Fibroblast of skin of left biceps (primary cell): ENCODE measurements at places on chromosomes 5 and 9.

GRCh38 chr5:75523275-75523674, 11.6 kb downstream of the POLK start:
- no peak for DNase-seq

DNA sequence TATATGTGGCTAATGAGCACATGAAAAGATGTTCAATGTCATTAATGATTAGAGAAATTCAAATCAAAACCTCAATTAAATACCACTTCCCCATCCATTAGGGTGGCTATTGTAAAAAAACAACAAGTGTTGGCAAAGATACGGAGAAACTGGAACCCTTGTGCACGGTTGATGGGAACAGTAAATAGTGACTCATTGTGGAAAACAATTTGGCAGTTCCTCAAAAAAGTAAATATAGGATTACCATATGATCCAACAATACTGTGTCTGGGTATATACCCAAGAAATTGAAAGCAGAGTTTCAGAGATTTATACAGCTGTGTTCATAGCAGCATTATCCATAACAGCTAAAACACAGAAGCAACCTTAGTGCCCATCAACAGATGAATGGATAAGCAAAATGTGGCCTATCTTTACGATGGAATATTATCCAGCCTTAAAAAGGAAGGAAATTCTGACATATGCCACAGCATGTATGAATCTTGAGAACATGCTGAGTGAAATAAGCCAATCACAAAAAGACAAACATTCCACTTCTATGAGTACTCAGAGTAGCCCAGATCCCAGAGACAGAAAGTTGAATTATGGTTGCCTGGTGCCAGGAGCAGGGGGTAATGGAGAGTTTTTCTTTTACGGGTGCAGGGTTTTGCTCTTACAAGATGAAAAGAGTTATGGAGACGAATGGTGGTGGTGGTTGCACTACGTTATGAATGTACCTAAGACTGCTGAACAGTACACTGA, 41.4 kb upstream of the LRRC14B start:
- DNase-seq = peak; percentile 17

DNA sequence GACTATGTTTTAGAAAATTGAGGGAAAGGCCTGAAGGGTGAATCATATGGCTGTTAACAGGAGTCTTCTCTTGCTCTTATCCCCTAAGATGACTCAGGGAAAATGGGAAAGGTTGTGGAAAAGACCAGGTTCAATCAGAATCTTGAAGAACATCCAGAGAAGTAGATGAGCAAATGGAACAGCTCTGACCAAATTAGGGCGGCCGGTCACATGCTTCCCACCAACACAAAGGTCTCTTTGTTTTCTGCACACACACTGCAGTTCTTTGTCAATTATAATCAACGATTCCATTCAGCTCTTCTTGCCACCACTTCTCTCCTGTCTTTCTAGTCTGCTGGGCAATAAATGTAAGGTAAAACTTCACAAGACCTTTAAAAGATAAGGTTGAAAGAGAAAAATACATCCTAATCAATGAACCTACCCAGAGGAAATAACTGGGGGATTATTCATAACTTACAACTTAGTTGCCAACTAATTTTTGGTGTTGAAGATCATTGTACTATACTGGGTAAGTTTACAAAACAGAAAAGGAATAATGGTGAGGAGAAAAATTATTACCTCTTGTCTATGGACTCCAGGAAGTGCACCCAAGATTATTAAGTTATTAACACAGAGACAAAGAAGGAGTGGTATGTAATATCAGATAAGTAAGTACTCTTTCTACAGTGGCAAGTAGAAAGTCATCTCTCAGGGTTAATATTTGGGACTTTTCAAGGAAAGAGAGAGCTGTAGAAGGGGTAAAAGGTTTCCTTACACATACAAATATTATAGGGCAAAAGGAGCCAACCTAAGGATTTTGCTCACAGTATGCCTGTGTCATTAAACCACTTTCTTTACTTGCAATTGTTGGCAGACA, 441.9 kb upstream of the PIK3R1 start:
- DNase-seq = peak; percentile 25

DNA sequence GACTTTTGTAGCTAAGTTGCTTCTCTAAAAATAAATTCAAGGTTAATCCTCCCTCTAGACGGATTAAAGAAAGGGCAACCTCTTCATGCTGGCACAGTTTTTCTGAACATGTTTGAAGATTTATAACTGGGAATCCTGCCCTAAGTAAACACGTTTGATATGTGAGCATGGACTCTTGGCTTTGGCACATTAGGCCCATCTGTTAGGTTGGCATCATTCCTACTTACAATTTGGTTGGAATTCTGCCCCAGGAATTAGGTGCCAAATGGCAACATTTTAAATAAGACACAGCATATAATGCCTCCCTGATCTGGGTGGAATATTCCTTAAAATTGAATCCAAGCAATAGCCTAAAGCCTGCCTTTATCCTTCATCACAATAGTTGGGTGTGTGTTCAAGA, 372.3 kb upstream of the CDH18 start:
- no peak for DNase-seq

DNA sequence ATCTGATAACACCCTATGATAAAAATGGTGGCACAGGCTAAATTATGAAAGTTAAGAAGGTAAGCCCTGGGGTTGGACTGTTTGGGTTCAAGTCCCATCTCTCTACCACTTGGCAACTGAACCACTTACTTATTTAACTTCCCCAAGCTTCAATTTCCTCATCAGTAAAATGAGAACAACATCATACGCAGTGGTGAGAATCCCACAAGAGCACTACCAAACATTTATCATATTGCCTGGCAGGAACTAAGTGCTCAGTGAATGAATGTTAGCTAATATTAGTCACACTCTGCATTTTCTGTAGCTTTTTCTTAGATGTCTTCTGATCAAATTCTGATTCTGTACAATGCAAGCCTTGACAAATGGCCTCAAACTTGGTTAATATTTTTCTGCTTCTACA, 306.7 kb downstream of the EBF1 start:
- DNase-seq = no peak

DNA sequence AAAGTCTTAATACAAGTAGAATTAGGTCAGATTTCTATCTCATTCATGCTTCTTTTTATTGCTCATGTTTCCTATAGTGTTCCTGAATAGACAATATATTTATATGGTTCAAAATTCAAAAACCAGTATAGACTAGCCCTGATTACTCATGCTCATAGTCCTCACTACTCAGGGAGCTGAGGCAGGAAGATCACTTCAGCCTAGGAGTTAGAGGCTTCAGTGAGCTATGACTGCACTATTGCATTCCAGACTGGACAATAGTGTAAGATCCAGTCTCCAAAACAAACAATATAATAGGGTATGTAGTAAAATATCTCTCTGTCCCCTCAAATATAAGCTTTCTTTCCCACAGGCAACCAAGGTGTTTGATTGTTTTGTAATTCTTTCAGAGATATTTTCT, 2.4 kb downstream of the ANKRD31 start:
- DNase-seq = no peak

DNA sequence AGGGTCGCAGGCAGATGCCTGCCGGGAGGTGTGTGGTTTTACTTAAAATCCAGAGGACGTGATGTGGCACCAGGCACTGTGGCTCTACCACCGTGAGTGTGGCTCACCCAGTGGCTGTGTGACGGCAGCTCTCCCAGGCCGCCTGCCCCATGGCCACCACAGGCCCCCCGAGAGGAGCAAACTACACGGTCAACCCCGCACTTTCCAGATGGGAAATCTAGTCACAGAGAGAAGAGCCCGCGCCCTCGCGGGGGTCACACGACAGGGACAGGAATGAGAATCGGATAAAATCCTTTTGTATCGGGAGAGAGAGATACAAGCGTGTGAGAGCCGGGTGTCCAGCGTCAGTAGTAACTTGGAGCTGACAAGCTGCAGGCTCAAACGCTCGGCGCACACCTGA, 24.4 kb downstream of the TERT start:
- DNase-seq = no peak

GRCh38 chr5:86684222-86684621, 66.5 kb downstream of the COX7C start:
- no peak for DNase-seq

DNA sequence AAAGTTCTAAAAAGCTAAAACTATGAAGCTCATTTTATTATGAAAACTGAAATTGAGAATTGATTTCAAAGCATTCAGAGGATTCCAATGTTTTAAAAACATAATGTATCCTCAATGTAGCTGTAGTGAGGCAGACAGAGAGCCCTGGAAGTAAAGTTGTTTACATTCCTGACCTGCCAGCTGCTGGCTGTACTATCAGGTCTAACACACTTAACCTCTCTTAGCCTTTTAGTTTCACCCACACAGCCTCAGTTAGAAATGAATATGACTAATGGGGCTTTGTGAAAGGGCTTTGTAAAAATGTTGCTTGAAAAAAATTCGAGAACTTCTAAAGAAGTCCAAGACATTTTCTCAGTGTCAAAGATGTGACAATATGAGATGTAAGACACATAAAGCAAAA, 122.6 kb downstream of the FBXL17 start:
- no peak for DNase-seq

GRCh38 chr9:81372628-81373191, 316.6 kb downstream of the TLE1 start:
- no peak for DNase-seq

DNA sequence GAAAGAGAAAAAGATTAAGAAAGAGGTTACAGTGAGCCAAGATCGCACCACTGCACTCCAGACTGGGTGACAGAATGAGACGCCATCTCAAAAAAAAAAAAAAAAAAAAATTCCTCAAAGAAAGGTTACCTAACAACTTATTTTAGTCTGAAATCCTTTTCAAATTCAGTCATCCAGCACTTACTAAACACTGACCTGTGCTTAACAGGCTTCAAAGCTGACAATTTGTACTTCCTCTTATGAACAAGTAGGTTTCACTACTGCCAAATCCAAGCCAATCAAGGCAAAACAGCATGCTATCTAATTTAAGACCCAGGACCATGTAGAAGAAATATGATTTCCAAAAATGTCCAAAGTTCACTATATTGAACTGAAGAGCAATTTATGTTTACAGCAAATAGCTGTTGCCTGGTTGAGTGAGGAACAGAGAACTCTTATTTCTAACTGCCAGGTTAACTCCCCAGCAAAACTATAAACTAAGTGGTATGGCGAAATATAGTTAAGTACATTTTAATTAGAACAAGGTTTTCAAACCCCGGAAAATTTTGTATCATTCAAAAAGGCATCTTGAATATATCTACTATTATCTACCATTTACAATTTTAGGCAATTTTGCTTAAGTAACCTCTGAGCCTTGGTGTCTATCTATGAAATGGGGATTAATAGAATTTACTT, 13.4 kb downstream of the PWWP2A start:
- DNase-seq = no peak

- no peak for DNase-seq
These were observed 251.8 kb downstream of the EFNA5 start for GRCh38 chr5:107418902-107419301.

- no peak for DNase-seq
These were observed 63.7 kb upstream of the SMARCA2 start for GRCh38 chr9:1951446-1951845.

- DNase-seq = peak; percentile 52
These were observed 837.1 kb upstream of the ZNF608 start for GRCh38 chr5:125583321-125584139.

GRCh38 chr9:9229269-9229668, 1383.5 kb downstream of the PTPRD start:
- DNase-seq = no peak

DNA sequence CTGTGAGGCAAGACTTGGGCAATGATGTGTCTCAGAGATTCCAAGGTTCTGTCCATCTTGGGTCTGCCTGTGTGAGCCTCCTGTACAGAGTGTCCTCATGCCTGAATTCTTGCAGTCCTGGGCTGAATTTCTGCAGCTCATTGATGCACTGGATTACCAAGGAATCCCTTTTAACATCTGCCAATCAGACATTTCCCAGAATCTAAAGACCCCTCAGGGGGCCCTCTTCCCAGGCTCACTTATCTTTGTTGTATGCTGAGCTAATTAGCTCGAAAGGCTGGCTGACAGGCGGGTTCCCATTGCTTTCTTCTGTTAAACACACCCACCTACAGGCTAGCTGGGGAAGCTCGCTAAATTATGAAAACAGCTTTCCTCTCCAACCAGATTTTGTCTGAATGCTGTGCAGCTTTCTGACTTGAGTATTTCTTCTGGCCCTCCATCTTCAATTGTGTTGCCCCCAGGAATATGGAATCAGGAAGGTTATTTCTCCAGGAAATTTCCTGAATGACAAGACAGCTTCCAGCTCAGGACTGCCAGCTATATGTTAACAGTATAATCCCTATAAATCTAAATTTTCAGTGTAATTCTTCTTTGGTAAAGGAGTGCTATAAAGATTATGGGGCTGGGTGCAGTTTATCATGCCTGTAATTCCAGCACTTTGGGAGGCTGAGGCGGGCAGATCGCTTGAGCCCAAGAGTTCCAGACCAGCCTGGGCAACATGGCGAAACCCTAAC, at the start of gene LIX1:
Gene LIX1, minus strand, starts transcription at position 91 of the 734 bp plus-strand sequence. Its CDS starts 35 bp downstream, at position 56.
- no peak for DNase-seq

GRCh38 chr5:175674731-175675346, 17.0 kb downstream of the HRH2 start:
- no peak for DNase-seq

GRCh38 chr5:137714946-137715345, 20.9 kb downstream of the KLHL3 start:
- no peak for DNase-seq
